ENCODE measurements at places on chromosomes 2 and 18.

DNA sequence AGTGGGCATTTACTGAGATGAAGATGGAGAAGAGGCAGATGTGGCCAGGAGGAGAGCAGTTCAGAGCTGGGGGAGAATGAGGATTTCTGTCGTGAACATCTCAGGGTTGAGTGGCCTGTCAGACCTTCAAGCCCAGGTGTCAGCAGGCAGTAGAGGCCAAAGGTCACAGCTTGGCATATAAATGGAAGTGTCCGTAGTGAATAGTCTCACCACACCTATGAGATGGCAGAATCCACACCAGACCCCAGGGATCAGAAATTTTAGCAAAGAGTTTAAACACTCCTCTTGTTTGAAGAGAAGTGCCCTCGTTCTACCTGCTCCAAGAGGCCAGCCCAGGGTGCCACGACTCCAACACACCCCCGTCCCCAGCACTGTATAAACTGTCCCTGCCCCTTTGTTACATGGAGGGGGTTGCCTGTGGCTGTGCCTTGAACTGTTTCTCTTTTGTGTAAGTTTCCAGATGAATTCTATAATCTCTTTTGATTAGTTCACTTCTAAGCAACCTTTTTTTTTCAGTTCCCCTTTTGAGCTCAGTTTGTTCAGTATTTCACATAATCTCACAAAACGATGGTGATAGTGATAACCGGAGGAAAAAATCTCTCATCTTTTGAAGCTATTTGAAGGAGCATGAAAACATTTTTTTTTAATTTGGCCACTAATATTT lies 69.0 kb upstream of the TTC39C start:
- no peak for DNase-seq

- DNase-seq: no peak
Observed at GRCh38 chr18:35688757-35689156, 107.2 kb downstream of the GALNT1 start.

- DNase-seq: no peak
Observed at GRCh38 chr2:217269701-217270484, 410.0 kb upstream of the TNP1 start.

GRCh38 chr2:30148850-30149249 lies 2.0 kb downstream of the YPEL5 start:
- no peak for DNase-seq

DNA sequence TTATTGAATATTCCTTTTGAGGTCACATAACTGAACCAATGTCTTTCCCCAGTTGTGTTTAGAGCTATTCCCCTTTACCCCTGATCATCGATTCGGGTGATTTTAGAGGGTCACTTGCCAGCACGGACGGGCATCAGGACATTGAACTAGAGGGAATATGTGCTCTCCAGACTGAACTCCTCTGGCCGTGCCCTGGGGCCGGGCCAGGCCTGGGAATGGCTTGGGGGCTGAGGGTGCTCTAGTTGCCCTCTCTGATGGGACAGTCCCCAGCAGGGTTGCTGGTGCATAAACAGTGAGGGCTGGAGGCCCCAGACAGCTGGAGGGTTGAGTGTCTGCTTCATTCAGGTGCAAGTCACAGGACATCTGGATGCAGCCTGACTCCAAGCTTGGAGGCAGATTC lies 90.7 kb downstream of the SMIM21 start:
- DNase-seq: no peak

DNA sequence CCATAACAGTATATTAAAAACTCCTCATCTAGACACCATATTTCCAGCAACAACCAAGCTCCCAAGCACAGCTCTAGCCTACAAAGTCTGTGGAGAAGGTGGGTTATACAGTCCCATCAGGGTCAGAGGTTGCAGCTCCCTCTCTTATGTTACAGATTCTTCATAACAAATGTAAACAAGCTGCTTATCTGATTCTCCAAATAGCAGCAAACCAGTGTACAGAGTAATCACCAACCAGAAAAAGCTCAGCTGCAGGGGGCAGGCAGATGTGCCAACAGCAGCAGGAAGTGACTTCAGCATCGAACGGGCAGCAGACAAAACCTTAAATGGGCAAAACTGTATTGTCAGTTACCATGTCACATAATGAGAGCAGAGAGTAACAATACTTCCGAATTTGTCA lies 52.9 kb upstream of the NABP1 start:
- DNase-seq: no peak

DNA sequence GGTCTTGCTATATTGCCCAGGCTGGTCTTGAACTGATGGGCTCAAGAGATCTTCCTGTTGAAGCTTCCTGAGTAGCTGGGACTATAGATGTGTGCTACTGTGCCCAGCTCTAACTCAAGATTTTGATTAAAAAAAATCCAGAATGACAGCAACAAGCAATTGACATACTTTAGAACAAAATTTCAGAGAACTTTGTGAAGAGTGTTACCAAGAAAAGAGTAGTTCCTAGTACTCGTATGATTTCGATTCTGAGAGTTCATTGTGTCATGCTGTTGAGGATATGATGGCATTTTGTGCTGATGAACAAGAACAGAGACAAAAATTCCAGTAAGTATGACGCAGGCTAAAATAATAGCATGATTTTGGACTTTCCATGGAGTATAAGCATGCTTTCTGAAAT lies 90.2 kb upstream of the TWSG1 start:
- DNase-seq: no peak

GRCh38 chr2:121955872-121956271 lies 200.4 kb downstream of the TSN start:
- no peak for DNase-seq

GRCh38 chr2:58304843-58305242 lies 63.7 kb upstream of the FANCL start:
- no peak for DNase-seq

DNA sequence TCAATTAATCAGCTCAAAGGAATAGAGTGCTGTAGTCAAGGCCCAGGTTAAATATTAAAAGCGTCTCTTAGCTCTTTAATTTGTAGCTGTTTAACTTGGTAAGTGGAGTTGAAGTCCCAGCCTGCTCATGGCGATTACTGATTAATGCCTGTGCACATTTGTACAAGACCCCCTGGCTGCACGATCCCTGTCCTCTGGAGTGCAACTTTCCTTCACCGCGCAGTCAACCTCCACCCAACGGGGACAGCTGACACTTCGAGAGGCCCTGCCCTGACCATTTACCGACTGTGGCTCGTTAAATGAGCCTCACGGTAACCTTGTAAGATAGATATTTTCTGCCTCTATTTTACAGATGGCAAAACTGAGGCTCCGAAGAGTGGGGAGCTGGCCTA lies 5.5 kb upstream of the CYS1 start:
- no peak for DNase-seq

GRCh38 chr2:230085201-230085600 lies 16.5 kb upstream of the SLC16A14 start:
- no peak for DNase-seq

DNA sequence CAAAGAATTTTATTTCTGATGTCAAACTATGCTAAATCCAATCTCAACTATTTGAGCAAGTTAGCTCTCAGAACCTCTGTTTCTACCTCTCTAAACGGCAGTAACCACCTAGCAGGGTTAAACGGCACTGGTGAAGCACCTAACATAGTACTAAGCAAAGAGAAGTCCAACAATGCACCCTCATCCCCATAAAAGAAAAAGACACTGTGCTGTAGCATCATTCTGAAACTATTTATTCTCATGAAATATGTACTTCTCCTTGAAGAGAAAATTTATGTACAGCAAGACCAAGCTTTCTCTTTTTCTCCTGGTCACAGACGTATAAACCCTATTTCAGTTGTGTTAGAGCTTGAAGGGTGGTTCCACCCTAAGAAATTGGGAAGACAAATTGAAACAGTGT lies 4.8 kb downstream of the MEX3C start:
- DNase-seq: no peak

DNA sequence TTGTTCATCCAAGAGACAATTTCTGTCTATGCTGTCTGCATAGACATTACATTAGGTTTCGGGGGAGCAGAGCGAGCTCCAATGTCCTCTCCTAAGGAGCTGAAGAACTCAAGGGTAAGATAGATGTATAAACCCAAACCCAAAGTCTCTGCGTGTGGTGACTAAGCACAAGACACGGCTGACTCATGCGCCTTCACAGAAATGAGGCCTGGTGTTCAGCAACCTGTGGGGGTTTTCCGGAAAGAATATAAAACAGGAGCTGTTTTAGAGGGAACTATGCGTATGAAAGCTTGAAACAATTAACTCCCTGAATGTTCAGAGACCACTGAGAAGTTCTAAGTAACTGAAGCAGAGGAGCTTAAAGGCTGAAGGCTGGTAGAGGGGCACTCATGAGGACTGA lies 154.7 kb downstream of the SOX11 start:
- no peak for DNase-seq

GRCh38 chr18:23992089-23992940 lies 22.2 kb upstream of the TTC39C start:
- DNase-seq: no peak

DNA sequence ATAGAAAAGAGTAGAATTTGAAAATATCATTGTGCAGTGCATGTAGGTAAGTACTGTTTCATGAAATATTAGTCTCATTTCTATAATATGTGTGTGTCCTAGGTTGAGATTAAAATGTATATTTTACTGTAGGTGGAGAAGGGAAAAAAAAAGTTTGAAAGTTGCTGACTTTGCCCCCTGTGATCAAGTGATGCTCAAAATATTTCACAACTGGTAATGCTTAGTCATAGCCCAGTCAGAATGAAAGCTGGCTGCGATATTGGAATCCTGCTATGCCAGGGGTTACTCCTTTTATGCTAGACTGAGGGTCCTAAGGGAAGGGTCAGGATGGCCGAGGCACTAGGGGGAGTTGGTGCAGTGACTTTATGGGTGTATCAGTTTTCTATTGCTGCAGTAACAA lies 19.5 kb upstream of the CFAP36 start:
- no peak for DNase-seq

DNA sequence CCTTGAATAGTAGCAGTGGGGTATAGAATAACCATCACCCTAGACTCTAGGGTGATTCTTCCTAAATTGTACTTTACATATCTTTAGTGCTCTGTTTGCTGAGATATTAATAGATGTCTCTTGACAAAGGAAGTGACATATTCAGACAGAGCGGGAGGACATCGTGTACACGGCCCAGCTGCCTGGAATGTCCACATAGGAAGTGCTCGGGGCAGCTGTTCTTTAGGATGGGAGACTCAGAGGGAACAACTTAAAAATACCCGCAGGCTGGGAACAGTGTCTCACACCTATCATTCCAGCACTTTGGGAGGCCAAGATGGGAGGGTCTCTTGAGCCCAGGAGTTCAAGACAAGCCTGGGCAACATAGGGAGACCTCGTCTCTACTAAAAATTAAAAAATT lies 206.1 kb downstream of the FAM210A start:
- DNase-seq: no peak

GRCh38 chr2:10239561-10239967 lies 63.1 kb upstream of the HPCAL1 start:
- DNase-seq: no peak

GRCh38 chr2:79512442-79513401 lies at the start of gene CTNNA2:
TSS of gene CTNNA2 (plus strand) at chr2:79513051.
- no peak for DNase-seq

DNA sequence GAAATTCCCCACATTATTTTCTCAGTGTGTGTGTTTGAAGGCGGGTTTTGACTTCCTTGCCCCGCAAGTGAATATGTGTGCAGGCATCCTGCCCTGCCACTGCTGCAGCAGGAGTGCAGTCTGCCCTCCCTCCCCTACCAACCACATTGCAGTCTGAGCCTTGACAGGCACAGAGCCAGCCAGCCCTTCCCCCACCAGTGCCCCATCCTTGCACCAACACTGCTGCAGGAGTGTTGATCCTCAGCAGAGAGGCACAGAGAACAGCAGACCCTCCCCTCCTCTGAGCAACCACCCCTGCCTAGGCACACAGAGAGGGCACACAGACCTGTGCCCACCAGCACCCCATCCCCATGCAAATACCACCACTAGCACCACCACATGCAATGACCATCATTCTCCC lies 683.0 kb upstream of the PKDCC start:
- DNase-seq: no peak

DNA sequence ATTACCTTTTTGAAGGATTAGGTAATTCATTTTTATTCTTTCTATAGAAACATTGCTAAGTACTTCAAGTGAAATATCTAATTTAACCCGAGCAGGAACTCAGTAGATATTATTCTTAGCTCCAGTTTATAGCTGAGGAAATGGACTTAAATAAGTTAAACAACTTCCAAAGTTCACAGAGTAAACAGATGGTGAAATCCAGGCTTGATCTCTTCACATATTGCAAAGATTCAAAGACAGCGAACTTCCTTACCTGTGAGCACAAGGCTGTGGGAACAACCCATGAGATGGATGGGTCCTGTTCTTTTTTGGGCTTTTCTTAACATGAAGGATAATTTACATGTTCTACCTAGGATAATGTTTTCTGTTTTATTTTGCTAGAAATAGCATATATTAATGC lies 439.0 kb downstream of the IRS1 start:
- no peak for DNase-seq

DNA sequence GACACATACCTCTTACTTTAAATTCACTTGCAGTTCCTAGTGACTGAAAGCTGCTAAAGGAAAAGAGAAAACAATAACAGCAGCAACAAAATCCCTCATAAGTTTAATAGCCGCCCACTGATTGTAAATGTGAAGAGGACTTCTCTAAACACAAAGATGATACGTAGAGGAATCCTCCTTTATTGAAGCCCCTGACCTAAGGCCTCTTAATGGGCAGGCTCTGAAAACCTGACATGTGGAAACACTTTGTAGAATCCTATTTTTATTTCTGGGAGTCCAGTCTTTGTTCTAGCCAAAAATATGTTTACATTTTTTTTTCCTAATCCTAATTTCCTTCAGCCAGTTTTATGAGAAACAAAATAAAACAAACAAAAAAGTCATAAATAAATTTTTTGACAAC lies 1277.7 kb upstream of the CELF4 start:
- DNase-seq: no peak

GRCh38 chr2:28419443-28420270 lies 27.0 kb downstream of the FOSL2 start:
- no peak for DNase-seq

GRCh38 chr18:74512321-74513053 lies 16.3 kb downstream of the CNDP2 start:
- DNase-seq: no peak

DNA sequence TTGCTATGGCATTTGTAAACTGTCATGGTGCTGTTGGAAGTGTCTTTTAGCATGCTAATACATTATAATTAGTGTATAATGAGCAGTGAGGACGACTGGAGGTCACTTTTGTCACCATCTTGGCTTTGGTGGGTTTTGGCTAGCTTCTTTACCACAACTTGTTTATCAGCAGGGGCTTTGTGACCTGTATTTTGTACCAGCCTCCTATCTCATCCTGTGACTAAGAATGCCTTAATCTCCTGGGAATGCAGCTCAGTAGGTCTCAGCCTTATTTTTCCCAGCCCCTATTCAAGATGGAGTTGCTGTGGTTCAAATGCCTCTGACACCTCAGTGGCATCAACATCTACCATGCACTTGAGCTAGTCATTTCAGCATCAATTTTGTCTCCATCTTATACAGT lies 29.7 kb downstream of the LYPD6 start:
- DNase-seq: no peak

- no peak for DNase-seq
Observed at GRCh38 chr18:62828091-62828640, 112.8 kb downstream of the PHLPP1 start.

- DNase-seq: no peak
Observed at GRCh38 chr2:12555012-12555645, 161.6 kb upstream of the TRIB2 start.

- no peak for DNase-seq
Observed at GRCh38 chr2:223459328-223459939, 142.7 kb downstream of the SCG2 start.
